Mammary epithelial cell (primary cell): ENCODE measurements at places on chromosomes 12 and 14. TPM values are rescaled to one million over a fixed set of nuclear protein-coding genes. Genes with fewer than 3 reads are reported as not detected.

ADAM20 gene
- total RNA-seq, result 1.8 TPM

GARIN6 gene
- total RNA-seq, result not detected

SMCO2 gene
- total RNA-seq, result 0.28 and 1.0 TPM in 2 replicates

TSPAN11 gene
- total RNA-seq, result 1.3 TPM

IFNG gene
- not detected for total RNA-seq

CD163 gene
- 0.17 TPM for total RNA-seq

TPH2 gene
- not detected in 2 replicates for total RNA-seq
